Small intestine (tissue), 16 donors: ENCODE measurements at places on chromosomes 2 and 18.

DNA sequence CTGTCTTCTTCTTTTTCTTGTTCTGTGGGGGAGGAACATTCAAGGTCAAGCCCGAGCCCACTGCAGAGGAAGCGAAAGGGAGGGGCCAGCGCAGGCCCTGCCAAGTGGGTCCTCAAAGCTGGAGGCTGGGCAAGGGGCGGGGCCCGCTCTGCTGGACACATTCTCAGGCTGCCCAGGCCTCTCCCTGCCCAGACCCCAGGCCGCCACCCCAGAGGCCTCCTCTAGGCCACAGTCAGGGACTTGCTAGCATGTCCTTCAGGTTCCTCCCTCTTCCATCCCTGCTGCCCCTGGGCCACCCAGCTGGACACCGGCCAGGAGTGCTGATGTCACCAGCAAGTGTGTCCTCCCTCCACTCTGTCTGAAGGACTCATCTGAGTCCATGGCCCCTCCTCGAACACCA is 44.1 kb downstream of the KIF1A start:
- no peak for DNase-seq

DNA sequence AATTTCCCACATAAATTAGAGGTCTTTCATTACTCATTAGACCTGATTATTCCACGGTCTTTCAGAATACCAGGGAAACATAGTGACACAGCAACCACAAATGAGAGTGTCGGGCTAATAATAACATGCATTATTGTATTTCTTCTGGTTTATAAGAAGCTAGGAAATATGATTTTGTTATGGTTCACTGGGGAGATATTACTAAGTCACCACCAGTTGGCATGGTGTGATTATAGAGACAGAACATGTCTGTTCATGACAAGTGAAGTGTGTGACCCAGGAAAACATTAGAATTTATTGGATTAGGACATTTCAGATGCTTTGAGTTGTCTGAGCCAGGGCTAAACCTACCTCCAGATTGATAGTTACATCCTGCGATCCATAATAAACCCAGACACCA is 494.4 kb downstream of the FBXO15 start:
- DNase-seq = no peak

DNA sequence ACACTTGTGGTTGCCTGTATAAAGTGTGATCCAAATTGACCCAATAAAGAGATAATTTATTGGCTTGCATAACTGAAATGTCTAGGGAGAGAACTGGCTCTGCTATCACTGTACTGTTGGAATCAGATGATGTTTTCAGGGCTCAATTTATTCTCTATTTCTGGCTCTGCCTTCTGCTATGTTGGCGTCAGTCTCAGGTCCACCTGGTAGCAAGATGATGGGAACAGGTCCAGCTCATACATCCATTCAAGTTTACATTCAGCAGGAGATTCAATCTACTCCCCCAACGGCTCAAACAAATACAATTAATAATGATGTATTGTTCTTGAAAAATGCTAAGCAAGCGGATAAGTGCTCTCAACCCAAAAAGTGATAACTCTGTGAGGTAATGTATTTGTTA is 297.7 kb upstream of the SYT4 start:
- no peak for DNase-seq

GRCh38 chr2:66596256-66596655 is 161.3 kb downstream of the MEIS1 start:
- no peak for DNase-seq

DNA sequence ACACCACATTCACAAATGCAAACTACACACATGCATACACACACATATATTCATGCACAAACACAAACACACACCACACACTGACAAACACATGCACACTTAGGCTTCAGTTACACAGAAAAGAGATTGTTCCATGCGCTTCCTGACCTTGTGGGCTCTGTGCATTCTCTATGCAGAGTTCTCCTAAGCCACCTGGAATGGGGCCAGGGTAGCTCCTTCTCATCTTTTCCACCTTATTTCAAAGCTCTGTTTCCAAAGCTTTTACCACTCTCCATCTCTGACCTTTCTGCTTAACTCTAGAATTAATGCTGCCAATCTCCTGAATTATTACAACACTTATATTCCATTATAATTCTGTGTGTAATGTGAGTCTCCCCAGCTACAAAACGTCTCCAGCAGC is 522.3 kb upstream of the MYT1L start:
- no peak for DNase-seq

DNA sequence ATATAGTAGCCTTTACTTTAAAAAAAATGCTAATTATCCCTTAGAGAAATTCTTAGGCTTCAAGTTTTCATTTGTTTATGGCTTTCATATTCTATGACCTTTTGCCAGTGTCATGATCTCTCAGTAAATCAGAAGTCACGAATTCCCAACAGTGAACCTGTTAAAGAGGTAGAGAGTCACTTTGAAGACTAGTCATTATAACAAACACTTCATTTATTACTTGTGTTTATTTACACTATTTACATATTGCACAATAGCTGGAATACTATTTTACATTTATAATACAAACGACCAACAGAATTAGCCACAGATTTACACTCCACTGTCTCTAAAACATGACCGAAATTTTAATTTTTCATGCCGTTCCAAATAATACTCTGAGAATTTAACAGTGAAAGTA is 8.5 kb downstream of the ALKAL2 start:
- DNase-seq = no peak

DNA sequence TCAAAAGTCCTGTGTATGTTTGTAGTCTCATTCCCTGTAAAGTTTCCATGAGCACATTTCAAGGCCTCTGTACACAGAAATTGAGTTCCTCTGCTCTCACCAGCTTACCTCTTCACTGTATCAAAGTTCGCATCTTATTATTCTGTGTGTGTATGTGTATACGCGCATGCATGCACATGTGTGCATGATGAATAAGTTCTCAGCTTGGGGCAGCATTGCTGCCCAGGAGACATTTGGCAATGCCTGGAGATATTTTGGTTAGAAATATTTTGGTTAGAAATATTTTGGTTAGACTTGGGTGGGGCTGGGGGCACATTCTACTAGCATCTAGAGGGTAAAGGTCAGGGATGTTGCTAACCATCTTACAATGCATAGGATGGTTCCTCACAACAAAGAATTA is 23.4 kb downstream of the TCF7L1 start:
- no peak for DNase-seq

GRCh38 chr18:75161256-75162028 is 47.5 kb downstream of the PTGR3 start:
- DNase-seq = no peak

GRCh38 chr2:10378189-10378588 is 69.9 kb downstream of the ODC1 start:
- DNase-seq = no peak

DNA sequence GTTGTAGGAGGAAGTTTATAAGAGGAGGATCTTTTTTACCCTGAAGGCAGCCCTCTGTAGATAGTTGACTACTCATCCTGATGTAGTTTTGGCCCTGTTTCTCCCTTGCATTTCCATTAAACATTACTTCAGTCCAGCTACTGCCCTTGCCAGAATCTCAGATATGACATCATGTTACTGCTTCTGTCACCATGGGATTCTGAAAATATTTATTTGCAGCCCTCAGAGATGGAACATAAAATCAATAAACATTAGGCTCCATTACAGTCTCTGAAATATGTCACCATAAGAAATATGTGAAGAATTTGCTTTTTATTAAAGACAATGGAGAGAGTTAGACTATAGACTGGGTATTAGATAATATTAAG is 68.7 kb upstream of the STK39 start:
- DNase-seq = no peak

GRCh38 chr2:198004921-198005829 is 200.8 kb downstream of the PLCL1 start:
- peak; percentile 1 for DNase-seq

GRCh38 chr18:4060427-4061281 is 394.5 kb downstream of the DLGAP1 start:
- no peak for DNase-seq

GRCh38 chr2:37324786-37325624 is at the start of gene PRKD3:
Gene PRKD3, minus strand, starts transcription at chr2:37324833. Its CDS starts 8,309 bp downstream, at chr2:37316524.
- DNase-seq = peak; percentile 65

- DNase-seq = peak; percentile 52
Measured at GRCh38 chr2:111117598-111118480, 2.9 kb upstream of the BCL2L11 start.

DNA sequence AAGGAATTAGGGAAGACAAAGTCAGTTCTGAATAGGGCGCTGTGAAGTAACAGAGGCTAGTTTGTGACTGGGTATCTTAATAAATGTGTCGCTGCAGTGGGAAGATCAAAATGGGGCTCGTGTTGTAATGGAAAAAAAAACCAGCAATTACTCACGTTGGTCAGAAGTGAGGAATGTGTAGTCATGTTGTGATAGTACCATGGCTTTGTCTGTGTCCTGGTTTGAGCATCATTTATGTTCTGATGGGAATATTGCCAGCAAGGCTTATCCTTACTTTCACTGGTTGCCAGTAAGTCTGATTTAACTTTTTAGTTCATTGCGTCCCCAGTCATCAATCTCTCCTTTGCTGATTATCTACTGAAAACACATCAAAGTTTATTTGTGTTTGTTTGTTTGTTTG is 467.6 kb downstream of the NYAP2 start:
- DNase-seq = no peak

- no peak for DNase-seq
Measured at GRCh38 chr2:27354597-27354927, 2.0 kb downstream of the GTF3C2 start.

- no peak for DNase-seq
Measured at GRCh38 chr18:36496022-36496421, 198.5 kb downstream of the FHOD3 start.

DNA sequence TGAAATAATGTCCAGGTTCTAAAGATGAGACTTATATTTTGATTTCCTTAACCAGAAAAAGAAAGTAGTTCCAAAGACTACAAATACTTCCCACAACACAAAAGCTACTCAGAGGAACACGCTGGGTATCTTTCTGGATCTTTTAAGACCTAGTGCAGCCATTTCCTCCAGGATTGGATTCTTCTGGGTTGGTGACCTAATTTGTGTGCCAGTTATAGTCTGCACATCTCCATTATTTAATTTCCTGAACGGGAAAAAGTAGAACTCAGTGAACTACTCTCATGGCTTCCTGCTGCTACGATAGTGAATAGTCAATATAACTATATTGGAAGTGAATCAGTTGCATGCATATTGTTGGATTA is 1.5 kb downstream of the TMEM87B start:
- no peak for DNase-seq

DNA sequence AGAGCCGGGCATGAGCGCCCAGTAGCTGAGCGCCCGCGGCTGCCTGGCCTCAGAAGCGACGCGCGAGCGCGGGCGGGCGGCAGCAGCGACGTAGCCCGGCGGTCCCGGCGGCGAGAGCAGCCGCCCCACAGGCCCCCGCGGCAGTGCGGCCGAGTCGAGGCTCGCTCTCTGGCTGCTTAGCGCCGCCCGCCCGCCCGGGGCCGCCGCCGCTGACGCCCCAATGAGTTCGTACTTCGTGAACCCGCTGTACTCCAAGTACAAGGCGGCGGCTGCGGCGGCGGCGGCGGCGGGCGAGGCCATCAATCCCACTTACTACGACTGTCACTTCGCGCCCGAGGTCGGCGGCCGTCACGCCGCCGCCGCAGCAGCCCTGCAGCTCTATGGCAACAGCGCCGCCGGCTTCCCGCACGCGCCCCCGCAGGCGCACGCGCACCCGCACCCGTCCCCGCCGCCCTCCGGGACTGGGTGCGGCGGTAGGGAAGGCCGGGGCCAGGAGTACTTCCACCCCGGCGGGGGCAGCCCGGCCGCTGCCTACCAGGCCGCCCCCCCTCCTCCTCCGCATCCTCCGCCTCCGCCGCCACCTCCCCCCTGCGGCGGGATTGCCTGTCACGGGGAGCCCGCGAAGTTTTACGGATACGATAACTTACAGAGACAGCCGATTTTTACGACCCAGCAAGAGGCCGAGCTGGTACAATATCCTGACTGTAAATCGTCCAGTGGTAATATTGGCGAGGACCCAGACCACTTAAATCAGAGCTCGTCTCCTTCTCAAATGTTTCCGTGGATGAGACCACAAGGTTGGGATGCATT is 847 bp downstream of the HOXD8 start:
- DNase-seq = peak; percentile 67

DNA sequence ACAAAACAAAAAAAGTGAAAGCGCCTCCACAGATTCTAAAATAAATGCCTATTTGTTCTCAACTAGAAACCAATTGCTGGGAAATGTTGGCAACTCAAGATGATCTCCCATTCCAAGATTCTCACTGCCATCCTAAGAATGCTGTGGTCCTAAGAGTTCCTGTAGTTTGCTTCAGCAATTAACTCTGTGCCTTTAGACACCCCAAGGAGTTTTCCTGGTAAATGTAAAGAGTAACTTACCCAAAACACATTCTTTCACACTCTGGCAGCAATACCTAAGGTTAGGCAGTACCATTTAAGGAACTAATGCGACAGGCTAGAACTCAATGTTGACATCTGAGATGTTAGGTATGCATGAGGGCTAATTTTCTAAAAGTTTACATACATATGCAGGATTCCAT is 58.8 kb upstream of the TANK start:
- DNase-seq = no peak

DNA sequence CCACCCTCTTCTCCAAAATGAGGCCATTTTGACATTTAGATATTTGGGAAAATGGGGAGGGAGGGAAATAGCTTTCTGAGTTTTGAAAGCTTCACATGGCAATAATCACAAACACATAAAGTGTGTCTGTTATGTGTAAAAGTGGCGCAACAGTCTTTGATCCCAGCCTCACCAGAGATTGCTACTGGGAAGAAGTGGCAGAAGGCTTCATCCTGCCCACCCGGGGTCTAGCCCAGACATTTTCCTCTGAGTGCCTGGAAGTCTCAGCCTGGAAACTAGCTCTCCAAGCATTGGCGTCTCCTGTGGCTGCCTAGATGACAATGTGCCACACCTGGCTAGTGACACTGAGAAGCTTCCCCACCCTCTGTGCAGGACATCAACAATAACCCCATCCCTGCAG is 1.7 kb upstream of the LBH start:
- DNase-seq = no peak

DNA sequence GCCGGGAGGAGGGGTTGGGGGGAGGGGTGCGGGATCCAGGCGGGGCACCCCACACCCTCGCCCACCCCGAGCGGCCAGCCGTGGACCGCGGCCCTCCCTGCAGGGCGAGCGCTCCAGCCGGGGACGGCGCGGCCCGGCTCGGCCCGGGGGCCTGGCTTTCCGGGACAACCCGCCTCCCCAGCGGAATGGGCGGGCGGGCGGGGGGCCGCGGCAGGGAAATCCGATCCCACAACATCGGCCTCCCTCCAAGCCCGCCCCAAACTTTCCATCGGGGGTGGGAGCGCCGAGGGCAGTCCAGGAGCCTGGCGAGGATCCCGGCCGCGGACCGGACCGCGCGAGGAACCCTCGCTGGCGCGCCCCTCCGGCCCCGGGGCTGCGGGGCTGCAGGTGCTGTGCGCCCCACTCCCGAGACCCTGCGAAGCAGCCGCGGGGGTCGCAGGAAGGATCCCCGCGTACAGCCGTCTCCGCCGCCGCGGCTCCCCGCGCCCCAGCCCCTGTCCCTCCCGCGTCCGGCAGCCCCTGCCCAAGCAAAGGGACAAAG is 529 bp downstream of the SEMA4C start:
- peak; percentile 81 for DNase-seq
